ENCODE measurements at places on chromosomes 6 and 20.
A peak's percentile ranks its signal among the peaks of the same experiment; 100 is the strongest.

DNA sequence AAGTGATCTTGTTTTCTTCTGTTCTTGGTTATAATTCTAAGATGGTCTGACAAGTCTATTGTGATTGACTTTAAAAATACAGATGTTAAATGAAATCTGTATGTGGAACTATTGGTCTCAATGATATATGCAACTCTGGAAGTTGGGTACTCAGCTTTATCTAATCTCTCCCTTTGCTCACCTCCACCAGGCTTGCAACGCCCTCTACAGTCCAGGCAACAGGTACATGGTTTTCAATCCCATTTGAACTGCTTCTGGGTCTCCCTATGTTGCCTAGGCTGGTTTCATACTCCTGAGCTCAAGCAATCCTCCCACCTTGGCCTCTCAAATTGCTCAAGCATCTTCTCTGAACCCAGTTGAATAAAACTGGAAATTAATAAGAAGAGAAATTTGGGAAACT is 25.6 kb upstream of the HLA-DQB1 start:
- no peak for DNase-seq

- peak; percentile 76 for DNase-seq
These were observed 1211.1 kb upstream of the GJE1 start for GRCh38 chr6:140921366-140922226.

DNA sequence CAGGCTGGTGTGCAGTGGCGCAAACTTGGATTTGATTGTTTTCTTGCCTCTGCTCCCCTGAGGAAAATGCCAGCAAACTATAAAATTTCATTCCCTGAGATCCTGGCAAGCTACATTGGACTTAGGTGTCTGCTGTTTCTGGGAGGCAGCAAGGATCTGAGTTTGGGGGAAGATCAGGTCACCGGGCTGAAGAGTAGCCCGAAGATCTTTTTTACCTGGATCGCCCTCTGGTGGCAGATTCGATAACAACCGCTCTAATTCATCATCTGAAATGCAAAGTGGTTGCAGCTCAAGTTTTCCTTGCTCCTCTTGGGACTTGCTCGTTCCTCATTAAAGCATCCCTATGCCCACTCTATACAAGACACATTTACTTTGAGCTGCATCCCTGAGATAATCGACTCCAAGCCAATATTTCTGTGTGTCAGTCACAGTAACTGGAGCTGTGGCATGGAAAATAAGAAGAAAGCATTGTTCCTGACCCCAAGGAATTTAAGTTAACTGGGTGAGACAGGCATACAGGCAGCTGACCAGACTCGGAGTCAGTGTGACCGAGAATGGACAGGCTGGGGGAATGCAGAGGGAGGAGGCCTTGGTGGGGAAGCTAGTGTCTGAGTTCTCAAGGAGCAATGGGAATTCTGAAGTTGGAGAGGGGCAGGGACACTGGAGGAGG is 131.8 kb upstream of the PROKR2 start:
- DNase-seq = peak; percentile 60

GRCh38 chr6:158468666-158469065 is 91.2 kb upstream of the TMEM181 start:
- DNase-seq = no peak

- no peak for DNase-seq
These were observed 57.6 kb upstream of the IPCEF1 start for GRCh38 chr6:154414021-154414813.

- no peak for DNase-seq
These were observed 163.6 kb downstream of the JARID2 start for GRCh38 chr6:15409301-15410125.

DNA sequence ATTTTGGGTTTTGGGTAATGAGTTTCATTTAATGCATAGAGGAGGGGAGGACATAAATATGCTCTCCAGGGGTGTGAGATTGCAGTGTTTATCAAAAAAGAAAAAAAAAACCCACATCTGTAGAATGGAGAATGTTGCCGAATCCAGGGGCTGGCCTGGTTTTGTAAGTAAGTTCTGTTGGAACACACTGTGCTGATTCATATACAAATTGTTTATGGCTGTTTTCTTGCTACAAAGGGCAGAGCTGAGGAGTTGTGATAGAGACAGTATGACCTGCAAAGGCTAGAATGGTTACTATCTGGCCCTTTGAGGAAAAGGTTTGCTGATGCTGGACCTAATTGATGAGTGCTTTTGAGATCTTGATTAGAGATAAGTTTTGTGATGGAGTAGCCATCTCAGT is 30.4 kb downstream of the SCAF8 start:
- DNase-seq = no peak

DNA sequence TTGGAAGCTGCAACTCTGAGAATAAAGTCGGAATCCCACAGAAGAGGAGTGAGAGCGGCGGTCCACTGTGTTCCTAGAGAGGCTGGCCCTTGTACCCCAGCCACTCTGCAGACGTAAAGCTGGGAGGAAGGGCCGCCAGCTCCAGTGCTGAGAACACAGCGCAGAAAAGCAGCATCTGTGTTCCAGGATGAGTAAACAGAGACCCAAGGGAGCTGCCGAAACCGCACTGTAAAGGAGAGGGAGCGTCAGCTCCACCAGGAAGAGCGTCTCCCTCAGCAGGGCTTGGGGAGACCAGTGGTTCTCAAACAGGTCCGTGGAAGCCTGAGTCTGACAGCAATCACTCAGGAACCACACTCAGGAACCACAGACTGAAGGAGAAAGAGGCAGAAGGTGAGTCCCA is 134.0 kb downstream of the WDR27 start:
- DNase-seq = no peak

DNA sequence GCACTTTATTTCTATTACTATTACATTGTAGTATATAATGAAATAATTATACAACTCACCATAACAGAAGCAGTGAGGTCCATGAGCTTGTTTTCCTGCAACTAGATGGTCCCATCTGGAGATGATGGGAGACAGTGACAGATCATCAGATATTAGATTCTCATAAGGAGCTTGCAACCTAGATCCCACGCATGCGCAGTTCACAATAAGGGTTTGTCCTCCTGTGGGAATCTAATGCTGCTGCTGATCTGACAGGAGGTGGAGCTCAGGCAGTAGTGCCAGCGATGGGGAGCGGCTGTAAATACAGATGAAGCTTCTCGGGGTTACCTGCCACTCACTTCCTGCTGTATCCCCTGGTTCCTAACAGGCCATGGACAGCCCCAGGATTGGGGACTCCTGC is 139.5 kb upstream of the TCF21 start:
- DNase-seq = no peak

DNA sequence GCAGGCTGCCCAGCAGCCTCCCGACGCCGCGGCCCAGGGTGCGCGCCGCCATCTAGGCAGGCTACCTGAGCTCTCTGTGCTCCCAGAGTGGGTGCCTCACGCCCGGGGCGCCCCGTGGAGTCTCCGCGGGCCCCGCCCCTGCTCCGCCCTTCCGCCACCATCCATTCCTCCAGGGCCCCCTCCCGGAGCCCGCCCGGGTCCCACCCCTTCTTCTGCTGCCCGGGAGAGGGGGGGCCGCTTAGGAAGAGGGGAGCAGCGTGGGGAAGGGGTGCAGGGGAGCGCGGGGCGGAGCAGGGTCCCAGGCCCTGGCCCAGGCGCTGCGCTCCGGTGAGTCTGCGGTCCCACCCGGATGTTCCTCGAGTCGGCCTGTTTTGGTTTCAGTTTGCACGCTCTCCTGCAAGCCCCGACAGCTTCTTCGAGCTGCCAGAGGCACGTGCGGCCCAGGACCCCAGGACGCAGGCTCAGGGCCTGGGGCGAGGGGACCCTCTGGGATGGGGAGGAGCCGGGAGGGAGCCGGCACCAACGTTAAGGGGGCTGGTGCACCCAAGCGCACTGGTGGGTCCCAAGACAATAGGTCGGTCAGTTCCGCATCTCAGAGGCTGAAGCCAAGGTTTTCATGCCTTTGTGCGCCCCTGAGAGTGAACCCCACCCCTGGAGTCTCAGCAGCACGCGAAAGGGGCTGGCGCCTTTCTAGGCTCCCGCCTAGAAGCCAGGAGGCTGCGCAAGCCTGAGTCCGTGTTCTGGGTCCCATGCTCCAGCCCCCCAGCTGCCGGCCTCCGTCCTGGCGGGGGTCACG is at the start of gene ACSS1:
TSS of gene ACSS1 (minus strand) at position 89 of the 796 bp plus-strand sequence. CDS start at position 52, 37 bp downstream.
- no peak for DNase-seq

DNA sequence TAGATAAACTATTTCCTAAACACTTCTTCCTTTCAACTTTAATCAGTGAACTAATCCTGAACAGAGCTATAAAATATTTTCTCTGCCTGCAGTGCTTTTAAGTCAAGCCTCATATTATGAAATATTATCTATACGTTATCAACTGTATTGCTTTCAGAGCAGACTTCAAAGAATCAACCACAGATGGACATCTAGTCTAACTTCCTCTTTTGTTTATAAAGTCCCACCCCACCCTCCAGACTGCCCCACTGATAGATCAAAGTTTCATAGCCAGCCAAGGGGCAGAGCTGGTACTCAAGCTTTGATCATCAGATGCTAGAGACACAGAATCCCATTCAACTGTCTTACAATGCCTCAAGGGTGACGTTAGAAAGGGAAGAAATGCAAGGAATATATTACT is 308.3 kb downstream of the LAMA2 start:
- no peak for DNase-seq

DNA sequence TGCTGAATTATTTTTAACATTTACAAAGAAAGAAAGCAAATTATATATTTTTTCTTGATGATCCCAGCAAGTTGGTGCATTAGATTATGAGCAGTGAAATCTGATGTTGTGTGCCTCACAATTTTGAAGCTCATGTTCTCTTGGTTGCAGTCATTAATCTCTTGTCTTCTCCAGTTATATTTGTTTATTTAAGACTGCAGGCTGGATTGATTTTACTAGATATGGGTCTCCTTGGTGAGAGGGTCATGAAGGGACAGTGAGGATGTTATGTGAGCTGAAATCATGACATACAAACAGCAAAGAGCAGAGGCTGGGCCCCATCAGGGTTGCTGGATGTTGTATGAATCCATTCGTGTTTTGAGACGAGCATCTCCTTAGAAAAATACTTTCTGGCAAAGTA is 64.2 kb upstream of the AKIRIN2 start:
- DNase-seq = no peak

GRCh38 chr6:7673063-7673536 is 52.8 kb upstream of the BMP6 start:
- DNase-seq = peak; percentile 25

- DNase-seq = no peak
These were observed 110.3 kb downstream of the COL19A1 start for GRCh38 chr6:69976591-69977090.

DNA sequence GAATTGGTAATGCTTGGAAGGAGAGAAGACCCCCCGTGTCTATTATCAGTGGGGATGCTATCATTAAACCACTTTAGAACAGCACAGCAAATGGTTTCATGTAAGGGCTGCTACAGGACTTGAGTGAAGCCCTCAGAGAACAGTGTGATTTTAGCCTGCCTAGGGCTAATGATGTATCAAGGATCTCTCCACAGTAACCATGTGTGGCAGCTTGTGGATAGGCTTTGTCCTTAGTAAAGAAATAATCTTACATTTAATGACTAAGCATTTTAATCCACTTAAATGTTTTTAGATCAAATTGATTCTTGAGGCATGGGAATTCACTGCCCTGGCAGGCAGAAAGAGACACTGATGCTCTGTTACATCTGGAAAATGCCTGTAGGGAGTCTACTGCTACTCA is 495.1 kb downstream of the NKAIN2 start:
- no peak for DNase-seq

DNA sequence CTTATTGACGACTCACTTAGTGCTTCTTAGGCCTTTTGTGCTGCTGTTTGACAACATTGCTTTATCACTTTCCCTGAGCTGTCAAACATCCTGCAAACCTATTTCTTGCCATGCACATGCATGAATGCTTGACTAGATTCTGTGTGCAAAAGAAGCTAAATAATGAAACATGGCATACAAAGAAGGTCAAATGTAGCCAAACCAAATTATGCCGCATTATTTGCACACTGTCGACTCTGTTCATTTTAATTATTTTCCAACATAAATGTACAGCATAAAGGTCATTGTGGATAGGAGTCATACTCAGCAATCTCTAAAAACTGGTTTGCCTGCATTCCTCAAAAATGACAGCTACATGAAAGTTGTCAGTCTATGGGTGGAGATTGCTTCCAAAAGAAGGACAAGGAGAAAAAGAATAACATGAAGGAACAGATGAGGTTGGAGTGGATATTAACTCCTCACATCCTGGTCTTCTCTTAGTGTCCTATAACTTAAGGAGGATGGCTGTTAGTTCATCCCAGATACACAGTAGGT is 123.1 kb upstream of the STXBP5 start:
- DNase-seq = no peak

- no peak for DNase-seq
These were observed 84.5 kb upstream of the PRND start for GRCh38 chr20:4637081-4637797.

DNA sequence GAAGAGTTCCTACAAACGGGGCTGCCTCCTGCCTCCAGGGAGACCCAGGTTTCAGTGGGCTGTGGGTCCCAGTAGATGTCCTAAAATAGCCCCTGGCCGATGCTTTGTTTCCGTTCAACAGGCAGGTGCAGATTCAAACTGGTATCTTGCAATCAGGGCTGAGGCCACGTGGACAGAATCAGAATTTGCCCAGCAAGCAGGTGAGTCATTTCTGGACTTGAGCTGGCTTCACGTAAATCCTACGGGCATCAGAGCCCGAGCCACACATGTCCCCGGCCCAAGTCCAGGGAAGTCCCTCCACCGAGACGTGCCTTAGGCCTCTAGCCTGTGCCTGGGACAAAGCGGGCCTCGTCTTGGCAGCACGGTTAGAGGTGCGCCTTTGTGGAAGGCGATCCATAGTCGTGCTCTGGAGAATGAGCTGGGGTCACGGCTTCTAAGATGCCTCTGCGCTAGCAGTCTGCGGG is 101.6 kb upstream of the FRMD1 start:
- no peak for DNase-seq

GRCh38 chr6:77092971-77093370 is 370.3 kb downstream of the HTR1B start:
- DNase-seq = peak; percentile 82

DNA sequence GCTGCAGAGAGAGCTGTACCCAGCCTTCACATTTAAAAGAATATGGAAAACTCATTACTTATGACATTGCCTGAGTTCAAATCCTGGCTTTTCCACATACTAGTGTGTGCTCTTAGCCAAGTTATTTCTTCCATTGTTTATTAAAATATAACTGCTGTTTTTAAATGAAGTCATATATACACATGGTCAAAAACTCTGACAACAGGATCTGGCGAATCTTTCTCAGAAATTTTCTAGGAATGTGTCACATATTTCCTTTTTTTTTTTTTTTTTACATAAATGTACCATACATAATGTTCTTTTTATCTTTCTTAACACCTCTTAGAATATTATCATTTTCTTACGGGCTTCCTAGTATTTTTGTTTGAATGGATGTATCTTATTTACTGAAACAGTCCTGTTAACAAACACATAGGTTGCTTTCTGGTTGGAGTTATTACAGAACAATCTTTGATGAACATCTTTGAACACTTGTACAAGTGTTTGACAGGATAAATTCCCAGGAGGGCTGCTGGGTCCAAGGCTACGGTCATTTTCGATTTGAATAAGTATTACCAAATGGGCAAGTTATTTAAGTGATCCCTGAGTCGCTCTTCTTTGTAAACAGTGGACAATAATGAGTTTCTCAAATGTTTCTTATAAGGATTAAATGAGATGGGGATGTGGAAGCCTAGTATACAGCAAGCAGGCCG is 1.6 kb upstream of the SNX9 start:
- DNase-seq = no peak

All from myocyte (in vitro differentiated cells).